GM04504 (cell line): ENCODE measurements at places on chromosomes 16 and 17.

GRCh38 chr17:40260528-40260927, 27.2 kb upstream of the CDC6 start:
- DNase-seq, result no peak

- DNase-seq, result peak; percentile 83
These were observed 9.2 kb downstream of the OR2C1 start for GRCh38 chr16:3364774-3365427.

DNA sequence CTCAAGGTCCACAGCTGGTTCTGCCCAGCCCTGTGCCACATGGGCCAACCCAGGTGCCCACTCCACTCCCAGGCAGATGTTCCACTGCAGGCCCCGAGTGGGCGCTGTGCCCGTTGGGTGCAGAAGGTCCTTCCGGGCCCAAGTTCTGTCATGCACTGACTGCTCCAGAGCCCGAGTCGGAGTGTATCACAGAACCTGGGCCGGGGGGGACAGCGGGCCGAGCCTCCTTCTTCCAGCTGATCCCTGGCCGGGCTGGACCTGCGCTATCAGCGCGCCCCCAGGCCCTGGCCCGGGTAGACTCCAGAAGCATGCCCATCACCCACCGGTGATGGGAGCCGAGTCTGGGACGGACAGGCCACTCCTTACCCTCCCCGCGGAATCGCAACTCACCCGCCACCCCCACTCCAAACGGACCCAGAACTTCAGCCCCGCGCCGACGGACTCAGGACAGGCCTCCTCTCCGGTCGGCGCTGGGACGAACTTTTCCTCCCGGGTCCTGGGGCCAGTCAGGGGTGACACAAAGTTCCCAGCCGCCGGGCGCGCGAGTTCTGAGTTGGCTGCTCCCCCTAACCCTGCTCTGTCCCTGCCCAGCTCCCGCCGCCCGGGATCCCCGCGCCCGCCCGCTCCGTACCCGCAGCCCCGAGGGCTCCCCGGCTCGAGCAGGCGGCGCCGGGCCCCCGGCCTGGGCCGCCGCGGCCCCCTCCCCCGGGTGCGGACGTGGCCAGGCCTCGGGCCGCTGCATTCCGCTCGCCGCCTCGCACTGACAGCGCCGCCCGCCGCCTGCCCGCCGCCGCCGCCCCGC, at the start of gene COPZ2:
COPZ2 (minus strand) TSS at position 762 of the 802 bp plus-strand sequence; CDS start at position 742, 20 bp downstream.
- DNase-seq, result no peak

DNA sequence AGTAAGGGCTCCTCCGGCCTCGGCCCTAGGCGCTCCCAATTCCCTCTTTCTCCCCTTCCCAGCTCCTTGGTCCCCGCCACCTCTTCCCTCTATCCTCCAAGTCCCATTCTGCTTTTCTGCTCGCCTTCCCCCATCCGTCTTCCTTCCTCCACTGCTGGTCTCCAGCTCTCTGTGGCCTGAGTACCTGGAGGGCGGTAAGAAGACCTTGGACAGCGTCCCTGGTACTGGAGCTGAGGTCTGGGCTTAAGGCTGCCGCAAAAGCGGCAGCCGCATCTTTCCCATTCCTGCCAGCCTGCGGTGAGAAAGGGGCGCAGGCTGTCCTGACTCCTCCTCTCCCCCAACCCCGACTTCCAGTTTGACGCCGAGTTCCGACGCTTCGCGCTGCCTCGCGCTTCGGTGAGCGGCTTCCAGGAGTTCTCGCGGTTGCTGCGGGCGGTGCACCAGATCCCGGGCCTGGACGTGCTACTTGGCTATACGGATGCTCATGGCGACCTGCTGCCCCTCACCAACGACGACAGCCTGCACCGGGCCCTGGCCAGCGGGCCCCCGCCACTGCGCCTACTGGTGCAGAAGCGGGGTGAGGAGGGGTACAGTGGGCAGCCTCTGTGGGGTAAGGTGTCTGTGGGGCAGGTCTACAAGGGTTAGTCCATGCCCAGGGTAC, 471 bp downstream of the PARD6A start:
- DNase-seq, result no peak

- no peak for DNase-seq
These were observed 28.5 kb upstream of the KDM8 start for GRCh38 chr16:27174798-27175197.

DNA sequence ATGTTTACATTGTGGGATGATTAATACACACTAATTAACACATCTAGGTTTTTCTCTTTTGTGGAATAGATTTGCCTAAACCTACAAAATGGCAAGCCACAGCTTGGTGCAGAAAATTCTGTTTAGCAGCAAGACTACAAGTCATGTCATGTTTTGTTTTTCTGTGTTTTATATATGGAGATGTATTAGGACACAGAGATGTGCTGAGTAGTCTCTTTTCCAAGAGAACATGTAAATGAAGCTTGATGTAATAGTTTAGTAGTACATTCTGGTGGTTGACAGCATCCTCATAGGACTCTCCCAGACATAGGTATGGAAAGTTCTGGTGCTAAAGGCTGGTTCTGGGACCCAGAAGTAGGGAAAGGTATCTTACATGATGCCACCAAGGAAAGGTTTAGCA, 1345.4 kb downstream of the CDH11 start:
- no peak for DNase-seq

- DNase-seq, result no peak
These were observed 76.1 kb upstream of the SDK2 start for GRCh38 chr17:73720187-73720834.

DNA sequence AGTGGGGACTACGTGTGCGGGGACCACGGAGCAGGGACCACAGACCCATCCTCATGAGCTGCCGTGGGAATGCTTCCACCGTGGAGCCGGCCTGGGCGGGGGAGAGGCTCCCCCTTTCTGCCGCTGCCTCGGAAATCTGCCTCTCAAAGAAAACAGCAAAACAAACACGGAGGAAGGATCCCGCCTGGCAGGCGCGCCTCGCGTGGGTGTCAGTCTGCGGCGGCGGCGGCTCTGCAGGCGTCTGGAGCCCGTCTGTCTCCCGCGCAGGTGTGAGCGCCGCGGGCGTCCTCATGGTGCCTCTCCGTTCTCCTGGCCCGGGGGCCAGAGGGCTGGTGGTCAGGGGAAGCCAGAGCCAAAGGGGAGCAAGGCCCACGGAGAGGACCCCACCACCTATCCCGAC, 27.5 kb downstream of the GSE1 start:
- no peak for DNase-seq
